ENCODE measurements at places on chromosomes 16 and 17.

DNA sequence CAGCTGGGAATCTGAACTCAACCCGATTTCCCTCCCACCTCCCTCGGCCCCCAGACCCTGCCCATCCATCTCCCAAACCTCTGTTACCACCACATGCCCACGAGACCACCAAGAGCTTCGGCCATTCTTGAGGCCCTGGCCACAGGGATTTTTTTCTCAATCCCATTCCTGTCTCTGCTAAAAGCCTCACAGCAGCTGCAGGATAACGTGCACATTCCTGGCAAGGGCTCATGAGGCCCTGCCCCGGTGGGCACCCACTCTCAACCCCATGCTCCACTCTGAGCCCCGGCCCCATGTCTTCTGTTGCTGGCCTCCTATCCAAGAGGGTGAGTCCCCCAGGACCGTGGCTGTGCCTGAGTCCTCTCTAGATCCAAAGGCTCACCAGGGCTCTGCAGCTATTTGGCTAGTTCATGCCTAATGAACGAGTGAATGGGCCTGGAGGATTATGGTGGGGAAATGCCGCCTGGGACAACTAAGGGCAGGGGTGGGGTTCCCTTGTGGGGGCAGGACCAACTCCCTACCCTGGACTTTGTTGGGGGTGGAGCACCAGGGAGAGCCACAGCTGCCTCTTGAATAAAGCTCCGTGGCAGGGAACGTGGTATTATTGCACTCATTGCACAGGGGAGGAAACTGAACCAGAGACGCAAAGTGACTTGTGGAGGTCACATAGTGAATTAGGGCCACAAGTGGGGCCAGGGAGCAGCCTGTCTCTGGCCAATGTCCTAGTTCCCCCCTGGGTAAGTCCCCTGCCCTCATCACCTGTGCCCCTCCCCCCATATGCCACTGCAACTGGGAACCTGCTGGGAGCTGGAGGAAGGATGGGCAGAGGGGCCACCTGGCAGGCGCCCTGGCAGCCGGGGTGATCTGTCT, 113.8 kb upstream of the SMURF2 start:
- DNase-seq: no peak

- no peak for DNase-seq
Measured at GRCh38 chr17:17835415-17836249, 1.2 kb downstream of the SREBF1 start.

GRCh38 chr16:62201911-62202310, 165.7 kb upstream of the CDH8 start:
- no peak for DNase-seq

GRCh38 chr17:36942631-36943125, 5.4 kb downstream of the LHX1 start:
- no peak for DNase-seq

DNA sequence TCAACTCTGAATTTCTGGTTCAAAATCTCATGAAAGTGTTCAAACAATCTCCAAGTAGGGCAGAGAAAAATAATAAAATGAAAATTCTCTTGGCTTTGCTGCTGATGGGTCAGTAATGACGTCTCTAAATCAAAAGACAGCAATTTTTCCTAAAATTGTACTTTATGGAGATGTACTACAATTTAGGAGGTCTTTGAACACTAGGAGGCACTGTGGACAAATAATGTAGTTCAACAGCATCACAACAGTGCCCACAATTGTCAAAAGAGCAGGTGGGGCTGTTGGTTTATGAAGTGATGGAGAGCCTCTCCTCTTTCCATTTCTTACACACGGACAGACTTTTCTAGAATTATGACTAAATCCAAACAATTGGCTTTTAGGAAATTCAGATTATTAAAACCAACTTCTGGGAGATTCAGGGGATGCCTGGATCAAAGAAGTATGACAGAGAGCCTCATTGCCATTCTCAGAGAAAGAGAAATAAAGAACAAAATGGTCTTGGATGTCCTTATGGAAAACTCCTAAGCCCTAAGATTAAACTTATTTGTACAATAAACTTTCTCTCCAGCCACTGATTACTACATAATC, 23.8 kb downstream of the EZH1 start:
- DNase-seq: peak; percentile 29

DNA sequence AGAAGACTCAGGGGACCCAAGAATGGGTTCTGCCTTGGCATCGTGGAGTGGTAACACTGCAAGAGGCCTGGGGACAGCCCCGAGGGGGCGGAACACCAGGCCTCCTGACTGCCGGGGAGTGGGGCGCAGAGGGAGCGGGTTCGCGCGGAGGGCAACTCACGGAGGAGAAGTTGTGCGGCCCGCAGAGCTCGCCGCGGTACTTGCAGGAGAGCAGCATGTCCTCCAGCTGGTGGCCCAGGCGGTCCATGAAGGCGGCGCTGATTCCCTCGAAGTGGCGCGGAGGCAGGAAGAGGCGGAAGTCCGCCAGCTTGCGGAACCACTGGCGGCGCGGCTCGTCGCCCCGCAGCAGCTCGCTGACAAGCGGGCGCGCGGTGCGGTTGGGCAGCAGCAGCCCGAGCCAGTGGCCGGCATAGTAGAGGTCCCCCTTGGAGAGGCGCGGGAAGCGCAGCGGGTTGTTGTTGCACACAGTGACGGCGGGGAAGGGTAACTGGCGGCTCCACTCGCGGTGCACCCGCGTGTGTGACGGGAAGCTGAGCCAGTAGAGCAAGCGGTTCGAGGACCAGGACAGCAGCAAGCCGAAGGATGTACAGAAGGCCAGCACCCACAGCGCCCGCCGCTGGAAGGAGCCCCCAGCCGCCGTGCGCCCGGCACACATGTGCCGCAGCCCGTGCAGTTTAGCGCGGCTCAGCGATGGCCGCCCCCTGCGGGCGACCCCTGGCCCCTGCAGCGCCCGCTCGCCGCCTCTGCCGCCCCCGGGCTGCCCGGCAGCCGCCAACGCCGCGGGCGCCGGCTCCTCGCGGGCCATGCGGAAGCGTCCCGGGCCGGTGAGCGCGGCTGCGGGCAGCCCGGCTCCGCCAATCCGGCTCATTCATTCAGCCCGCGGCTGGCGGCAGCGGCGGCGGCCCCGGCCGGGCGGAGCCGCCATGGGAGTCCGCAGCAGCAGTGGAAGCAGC, 1.6 kb downstream of the ASIC2 start:
- DNase-seq: no peak

DNA sequence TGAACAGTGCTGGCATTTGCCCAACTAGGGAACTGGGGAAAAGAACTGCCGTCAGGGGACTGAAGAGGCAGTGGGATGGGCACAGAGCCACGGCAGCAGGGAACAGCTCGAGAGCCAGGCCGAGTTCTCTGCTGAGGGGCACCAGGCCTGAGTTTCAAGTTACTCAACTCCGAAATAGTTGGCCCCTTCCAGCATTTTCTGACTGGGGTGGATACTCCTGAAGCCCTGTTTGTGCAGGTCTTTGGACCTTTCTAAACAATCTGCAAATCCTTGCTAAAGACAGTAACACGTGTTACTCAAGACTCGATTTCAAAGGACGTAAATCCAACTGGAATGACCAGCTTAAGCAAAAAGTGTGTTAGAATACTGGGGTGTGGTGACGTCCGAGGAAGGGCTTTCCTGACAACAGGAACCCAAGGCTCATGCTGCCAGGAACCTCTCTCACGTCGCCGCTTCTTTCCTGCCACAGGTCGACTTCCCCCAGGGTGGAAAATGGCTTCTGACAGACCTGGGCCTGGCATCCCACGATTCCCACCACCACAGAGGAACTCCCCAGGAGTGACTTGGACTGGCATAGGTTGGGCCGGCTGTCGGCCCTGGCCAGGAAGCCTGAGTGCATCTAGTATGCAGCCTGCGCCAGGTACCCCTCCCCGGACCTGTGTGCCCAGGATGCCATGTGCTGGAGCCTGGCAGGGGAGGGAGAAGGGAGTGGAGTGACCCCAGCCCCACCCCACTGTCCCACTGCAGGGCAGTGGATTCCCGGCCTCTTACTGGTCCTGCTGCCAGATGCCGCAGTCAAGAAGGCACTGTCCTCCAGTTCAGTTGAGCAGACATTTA, 71.9 kb downstream of the N4BP1 start:
- DNase-seq: no peak

DNA sequence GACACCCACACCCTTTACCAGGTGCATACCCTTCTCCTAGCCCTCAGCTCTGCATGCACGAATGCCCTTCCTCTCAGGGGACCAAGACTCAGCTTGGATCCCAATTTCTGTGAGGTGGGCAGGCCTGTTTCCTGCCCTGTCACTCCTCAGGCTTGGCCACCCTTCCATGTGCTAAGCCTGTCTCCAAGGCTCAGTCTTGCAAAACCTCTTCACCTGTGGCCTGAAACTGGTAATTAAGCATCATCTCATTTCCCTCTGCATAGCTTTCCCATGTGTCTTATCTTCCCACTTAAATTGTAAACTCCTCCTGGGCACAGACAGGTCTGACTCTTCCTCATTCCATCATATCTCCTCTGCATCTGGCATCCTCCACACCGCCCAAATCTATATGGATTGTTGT, 31.0 kb upstream of the SMPD3 start:
- DNase-seq: no peak

DNA sequence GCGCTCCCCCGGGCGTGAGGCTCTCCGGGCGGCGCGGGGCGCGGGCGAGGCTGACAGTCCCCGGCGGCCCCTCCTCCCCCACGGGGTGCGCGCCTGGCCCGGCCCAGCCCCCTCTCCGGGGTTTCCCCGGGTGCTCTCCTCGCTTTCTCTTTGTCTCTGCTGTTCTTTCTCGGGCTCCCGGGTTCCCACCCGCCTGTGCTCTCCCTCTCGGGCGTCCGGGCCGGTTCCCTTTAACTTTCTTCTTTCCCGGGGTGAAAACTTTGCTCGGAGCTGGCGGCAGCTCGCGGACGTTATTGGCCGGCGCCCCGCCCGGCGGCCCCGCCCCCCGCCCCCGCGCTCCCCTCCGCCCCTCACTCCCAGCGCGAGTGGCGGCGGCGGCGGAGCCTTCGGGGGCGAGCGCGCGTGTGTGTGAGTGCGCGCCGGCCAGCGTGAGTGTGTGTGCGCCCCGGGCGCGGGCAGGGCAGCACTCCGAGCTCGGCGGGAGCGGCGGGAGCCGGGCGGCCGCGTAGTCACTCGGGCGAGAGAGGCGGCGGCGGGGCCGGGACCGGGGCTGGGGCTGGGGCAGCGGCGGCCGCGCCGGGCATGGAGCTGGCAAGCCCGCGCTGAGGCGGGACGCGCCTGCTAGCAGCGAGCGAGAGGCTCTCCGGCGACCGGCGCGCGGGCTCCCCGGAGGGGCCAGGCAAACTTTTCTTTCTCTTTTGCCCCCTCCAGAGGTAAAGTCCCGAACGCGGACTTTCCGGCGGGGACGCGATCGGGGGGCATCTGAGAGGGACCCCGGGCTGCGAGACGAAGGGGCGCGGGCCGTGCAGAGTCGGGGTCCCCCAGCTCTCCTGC, at the start of gene NTN1:
TSS of gene NTN1 (plus strand) at position 353 of the 834 bp plus-strand sequence. CDS start 864 bp downstream, outside the sequence.
- DNase-seq: no peak

DNA sequence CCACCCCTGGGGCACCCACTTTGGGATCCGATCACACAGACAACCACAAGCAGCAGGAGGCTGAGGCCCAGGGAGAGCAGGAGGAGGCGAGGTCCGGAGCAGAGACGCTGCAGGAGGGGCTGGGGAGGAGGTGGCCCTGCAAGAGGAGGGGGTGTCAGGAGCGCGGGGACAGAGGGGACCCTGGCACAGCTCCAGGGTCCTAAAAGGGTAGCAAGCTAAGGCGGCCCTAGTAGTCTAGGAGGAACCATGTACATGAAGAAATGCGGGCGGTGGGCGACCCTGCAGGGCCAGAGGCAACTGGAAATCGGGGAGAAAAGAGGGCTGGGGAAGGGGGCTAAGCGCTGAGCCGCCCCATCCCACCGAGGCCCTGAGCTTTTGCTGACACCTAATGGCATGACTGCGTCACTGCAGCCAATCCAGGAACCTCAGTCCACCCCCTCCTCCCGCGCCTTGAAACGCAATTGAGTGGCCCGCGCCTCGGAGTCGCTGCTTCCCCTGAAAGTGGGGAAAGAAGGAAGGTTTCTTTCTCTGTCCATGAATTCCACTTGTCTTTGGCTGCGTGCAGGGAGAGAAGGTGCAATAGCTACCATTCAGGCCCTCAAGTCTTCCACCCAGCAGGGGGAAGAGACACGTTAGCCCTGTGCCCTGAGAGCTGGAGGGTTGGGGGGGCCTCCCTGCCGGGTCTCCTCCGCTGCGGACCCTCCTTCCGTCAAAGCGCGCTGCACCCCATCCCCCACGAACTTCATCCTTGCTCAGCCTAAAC, 1.8 kb downstream of the ASGR1 start:
- no peak for DNase-seq

DNA sequence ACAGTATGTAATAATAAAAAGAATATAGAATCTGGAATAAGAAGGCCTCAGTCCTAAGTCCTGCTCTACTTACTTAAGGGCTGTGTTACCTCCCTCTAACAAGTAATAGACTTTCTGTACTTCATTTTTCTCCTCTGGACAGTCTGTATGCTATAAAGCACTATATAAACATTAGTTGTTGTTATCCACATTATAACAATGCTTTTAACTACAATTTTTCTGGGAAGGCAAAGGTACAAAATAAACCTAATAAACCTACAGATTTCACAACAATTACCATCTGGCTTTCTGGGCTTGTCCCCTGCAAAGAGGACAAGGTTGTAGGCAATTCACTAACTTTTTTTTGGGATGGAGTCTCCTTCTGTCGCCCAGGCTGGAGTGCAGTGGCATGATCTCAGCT, 32.7 kb downstream of the RFFL start:
- no peak for DNase-seq

DNA sequence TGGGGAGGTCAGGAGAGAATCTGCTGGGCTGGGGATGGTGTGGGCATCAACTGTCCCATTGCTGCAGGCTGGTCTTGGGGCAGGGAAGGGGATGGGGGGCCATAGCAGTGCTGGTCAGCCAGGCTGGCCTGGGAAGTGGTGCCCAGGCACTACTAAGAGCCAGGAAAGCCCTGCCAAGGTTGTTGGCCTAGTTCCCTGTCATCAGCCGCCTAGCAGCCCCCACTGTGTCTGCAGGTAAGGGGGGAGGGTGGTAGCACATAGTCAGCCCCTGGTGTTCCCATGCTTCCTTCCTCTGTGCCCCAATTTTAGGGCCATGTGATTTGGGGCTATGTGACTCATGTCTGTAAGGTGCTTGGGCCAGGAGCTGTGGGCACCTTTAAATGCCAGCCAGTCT, 17.8 kb downstream of the GJD3 start:
- DNase-seq: no peak

DNA sequence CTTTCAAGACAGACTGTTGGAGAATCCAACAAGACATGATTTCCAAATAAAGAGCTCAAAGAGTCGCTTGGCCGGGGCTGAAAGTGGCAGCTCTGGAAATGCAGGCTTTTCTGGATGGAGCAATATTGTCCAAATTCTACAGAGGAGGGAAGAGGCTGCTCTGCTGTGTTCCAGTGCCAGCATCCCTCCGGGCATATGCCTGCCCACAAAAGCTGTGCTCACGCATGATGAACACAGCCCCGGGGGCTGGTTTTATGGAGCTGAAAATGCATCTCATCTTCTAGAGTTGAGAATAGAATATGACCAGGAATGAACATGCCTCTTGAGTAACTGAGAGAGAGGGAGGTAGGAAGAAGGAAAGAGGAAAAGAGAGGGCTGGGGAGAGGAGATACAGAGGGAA, 74.7 kb upstream of the TOX3 start:
- DNase-seq: no peak

GRCh38 chr16:84391151-84392030, 23.1 kb downstream of the ATP2C2 start:
- no peak for DNase-seq
